Mucosa of descending colon (tissue), 3 donors: ENCODE measurements at places on chromosomes 1 and 21. TPM values are rescaled to one million over a fixed set of nuclear protein-coding genes. Genes with fewer than 3 reads are reported as not detected.

GRCh38 chr1:18110968-18111367 is 3.4 kb downstream of the IGSF21 start:
- peak; percentile 35 for DNase-seq

DNA sequence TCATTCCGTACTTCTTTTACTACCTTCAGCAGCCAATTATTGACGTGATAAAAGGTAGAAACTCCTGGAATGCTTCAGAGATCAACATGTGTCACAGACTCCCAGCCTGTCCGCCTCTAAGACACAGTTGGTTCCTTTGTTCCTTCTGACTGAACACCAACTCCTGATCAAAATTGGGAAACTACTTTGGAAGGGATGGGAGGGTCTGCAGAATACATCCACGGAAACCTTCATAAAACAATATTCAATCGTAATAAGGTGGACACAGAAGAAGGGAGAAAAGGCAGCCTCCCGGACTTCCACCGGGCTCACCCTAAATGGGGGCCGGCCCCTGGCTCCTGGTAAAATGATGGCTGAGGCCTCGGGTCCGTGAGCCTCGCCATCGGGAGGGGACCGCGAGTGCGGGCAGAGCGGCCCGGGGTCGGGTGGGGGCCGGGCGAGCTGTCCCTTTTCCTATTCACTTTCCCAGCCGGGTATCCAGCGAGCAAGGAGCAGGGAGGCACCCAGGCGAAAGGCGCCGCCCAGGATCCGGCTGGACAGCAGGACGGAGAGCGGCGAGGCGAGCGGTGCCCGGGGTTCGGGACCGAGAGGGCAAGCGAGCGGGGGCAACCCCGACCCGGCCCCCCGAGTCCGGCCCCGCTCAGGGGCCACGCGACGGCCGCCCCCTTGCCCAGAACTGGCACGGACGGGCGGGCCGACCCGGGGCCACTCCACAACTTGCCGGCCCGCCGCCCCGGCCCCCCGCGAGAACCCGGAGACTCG is 805 bp downstream of the NRIP1 start:
- DNase-seq, result peak; percentile 54

DNA sequence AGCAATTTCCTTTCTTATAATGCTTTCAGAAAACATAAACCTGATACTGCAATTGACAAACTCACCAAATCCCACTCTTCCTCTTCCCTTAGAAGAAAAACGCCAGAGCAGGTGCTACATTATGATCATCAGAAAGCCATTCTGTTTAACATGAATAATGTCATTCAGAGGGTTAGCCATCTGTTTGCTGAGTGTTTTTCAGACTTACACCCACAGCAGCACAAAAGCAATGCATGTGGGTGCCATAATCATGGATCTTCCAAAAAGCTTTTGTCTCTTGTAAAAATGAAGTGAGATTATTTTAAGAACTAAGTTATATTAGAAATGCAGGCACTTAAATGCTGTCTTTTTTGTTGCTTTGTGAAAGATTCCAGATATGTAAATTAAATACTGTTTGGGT is 204.6 kb upstream of the TMPRSS15 start:
- no peak for DNase-seq

DNA sequence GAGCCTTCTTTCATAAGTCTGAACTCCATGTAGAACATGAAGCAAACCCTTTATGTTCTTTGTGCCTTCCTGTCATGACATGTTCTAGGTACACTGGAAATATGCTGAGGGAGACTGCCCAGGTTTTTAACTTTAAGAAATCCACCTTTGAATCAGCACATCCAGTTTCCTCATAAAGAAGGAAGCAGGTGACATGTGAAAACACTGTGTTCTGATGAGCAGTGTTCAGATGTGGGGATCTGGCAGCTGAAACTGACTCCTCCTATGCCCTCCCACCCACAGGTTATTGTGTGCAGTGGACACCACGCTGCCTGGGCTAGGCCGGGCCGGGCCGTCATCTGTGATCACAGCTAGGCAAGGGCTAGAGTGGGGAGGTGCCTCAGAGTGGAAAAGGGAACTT is 51.1 kb downstream of the CNN3 start:
- no peak for DNase-seq

- no peak for DNase-seq
These were observed 32.6 kb downstream of the RYR2 start for GRCh38 chr1:237074371-237075117.

- no peak for DNase-seq
These were observed 49.4 kb downstream of the DYRK1A start for GRCh38 chr21:37415939-37416338.

DNA sequence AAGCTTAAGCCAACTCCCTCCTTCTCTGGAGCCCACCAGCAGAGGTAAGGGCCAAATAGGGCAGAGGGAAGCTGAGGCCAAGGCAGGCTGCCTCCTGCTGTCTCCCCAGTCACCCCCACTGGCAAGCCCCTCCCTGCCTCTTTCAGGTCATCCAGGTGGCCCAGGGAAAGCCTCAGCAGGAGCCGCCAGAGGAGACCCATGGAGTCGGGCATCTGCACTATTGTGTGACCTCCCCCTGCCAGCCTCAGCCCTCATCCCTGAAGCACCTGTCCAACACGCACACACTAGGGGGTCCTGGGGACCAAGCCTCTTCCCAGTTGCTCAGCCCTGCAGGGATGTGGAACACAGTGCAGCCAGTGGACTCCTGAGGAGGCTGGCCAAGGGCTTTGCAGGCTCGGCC is 5.3 kb upstream of the NAXE start:
- peak; percentile 21 for DNase-seq

DNA sequence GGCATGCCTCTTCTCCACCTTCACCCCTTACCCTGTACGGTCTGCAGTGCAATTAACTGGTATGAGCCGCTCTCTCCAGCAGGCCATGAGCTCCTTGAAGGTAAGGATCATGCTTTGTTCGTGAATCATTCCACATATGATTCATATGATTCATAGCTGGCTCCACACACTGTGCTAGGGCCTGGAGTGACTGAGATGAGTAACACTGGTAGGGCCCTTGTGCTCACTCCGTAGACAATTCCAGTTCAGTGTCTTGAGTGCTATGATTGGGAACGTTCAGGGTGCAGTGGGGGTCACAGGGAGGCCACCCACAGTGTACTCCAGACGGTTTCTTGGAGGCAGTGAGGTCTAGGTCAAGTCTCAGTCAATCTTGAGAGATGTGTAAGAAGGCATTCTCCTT is 239.8 kb downstream of the LMX1A start:
- DNase-seq, result no peak

DNA sequence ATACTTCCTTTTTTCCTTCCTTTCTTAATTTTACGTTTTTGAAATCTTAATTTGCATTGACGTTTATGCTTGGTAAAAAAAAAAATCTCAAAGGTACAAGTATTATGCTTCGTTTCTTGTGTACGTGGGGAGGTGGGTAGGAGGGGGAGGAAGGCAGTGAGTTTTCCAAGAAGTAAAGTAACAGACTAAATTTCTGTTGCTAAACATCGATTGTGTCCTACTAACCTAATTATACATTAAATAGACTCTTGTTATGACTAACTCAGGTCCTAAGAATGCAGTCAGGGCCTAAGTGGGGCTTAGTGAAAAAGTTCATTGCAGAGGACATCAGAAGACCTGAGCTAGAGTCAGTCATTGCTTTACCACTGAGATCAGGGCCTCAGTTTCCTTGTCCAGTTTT is 17.5 kb downstream of the NEK7 start:
- no peak for DNase-seq

- no peak for DNase-seq
These were observed 121.3 kb upstream of the JUN start for GRCh38 chr1:58905126-58905490.

DNA sequence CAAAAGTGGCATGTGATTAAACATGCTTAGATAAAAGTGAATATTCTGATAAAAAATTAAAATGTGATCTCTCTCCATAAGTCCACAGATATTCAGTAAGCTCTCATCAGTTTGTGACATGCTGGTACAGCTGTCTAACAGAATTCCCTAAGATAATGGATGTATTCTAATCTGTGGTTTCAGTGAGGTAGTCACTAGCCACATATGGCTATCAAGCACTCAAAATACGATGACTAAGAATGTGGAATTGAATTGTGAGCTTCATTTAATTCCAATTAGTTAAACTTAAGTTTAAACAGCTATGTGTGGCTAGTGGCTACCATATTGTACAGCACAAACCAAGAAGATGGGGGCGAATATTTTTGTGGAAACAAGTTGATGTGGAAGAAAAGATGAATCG is 4.1 kb upstream of the REG4 start:
- no peak for DNase-seq

- no peak for DNase-seq
These were observed 577 bp downstream of the IKBKE start for GRCh38 chr1:206470692-206471414.

The PADI1 gene
- total RNA-seq, result 0.65 TPM

The LCE1A gene
- not detected for total RNA-seq

The CD1B gene
- not detected for total RNA-seq

The UBL4B gene
- not detected for total RNA-seq

The MAP10 gene
- total RNA-seq, result 4.3 TPM

The GBP7 gene
- total RNA-seq, result not detected

The CYP4Z1 gene
- total RNA-seq, result 0.19 TPM

The ALG14 gene
- 16.8 TPM for total RNA-seq

The CACNA1S gene
- not detected for total RNA-seq
